Psoas muscle (tissue), 8 donors: ENCODE measurements at places on chromosomes 5 and 9. TPM values are rescaled to one million over a fixed set of nuclear protein-coding genes. Genes with fewer than 3 reads are reported as not detected.

The KIF12 gene
- polyA plus RNA-seq = 0.03 TPM

The KCNT1 gene
- polyA plus RNA-seq = 1.1 TPM

The RNF14 gene
- 44.1 TPM for polyA plus RNA-seq

The TAF9 gene
- polyA plus RNA-seq = 92.9 TPM

The KIF24 gene
- 0.57 TPM for polyA plus RNA-seq

The C9orf153 gene
- polyA plus RNA-seq = 0.04 TPM

The KIF20A gene
- 0.01 TPM for polyA plus RNA-seq

DNA sequence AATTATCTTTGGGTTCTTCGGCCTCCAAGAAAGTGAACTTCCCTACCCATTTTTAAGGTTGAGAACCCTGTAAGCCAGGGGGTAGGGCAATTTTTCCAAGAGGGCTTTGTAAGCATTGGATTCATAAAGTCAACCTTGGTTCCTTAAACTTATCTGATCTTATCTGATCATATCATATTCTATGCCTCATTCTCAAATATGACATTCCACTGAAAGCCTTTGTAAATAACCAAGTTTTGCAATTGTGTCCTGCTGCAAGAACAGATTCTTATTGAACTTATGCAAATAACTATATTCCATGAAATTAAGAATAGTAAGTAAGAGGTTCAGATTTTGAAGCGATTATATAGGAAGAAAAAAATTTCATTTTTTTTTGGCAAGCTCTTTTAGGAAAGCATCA, 649.5 kb downstream of the LRRC70 start:
- DNase-seq = no peak

- no peak for DNase-seq
These were observed 68.0 kb upstream of the CLINT1 start for GRCh38 chr5:157926977-157927376.

DNA sequence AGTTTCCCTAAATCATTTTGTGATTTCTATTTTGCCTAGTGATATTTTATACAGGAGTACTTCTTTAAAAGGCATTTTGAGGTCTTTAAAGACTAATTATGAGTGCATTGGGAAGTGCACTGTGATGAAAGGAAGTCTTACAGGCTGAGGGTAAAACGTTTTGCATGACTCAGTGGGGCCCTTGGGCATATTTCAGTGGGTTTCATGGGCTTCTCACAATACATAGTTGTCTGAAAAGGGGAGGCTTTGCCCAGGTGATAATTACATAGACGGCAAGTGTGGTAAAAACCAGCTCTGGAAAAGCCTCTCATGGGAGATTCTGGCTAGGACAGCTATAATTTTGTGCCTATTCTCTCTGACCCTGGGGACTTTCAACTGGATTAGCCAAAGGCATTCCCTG, 387.2 kb downstream of the ARHGEF28 start:
- no peak for DNase-seq

GRCh38 chr5:99089822-99090549, 161.2 kb upstream of the CHD1 start:
- no peak for DNase-seq

GRCh38 chr9:6383551-6384225, 29.3 kb upstream of the UHRF2 start:
- no peak for DNase-seq

DNA sequence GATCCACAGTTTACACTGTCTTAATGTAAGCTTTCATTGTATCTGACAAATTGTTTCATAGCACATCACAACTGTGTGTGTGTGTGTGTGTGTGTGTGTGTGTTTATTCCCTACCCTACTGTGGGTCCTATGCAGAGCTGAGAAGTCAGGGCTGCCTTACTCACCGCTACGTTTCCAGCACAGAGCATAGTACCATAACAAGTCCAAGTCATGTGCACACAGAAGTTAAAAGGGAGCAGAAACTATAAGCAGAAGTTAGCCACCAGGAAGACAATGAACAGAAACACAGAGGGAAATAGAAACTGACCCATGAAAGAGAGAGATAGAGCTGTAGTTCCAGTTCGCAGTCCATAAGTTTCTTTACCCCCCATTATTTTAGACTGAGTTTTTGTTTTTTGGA, 38.2 kb upstream of the DMXL1 start:
- no peak for DNase-seq

DNA sequence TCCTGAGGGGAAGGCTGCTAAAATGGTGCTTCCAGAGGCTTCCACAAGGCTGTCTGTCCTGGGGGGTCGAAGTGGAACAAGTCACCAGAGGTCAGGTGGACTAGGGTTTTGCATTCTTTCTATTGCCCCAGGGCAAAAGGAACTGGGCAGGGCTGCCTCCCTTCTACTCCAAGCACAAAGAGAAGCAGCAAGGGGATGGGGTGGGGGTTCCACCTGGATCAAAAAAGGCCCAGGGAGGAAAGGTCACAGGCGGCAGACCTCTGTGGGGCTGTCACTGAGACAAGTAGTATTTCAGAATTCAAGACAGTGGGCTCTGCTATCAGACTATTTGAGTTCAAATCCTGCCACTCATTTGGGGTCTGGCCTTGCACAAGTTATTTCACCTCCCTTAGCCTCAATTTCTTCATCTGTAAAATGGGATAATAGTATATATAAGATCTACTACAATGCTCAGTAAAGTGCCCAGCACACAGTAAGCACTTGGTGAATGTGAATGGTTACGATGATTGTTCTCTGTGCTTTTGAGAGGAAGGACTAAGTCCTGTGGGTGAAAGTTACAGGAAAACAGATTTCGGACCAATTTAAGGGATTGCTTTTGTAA, 1.9 kb upstream of the ARSI start:
- DNase-seq = no peak

DNA sequence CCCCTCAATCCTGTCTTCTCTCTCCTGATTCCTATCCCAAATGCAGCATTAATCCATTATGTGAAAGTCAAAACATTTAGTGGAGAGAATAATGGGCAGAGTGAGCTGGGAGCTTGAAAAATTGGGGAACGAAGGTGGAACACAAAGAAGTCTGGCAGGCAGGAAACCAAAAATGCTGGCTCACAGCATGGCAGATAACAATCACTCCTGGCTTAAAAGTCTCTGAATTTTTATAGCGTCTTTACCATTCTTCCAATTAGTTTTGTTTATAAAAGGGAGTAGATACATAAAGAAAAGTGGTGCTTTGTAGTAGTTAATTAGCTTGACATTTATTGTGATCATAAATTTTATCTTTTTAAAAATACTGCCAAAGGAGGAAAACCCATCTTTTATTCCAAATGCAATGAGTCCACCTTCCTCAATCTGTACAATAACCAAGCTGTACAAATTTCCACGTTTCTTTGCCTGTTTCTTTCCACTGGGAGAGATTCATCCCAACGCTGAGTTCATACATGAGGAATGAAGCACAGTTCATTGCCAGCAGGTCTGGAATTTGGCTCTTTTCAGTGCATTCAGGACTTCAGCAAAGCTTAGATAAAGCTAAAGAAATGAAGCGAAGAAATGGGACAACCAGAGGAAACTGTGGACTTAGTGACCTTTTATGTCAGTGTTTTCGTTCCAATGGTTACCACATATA, 174.7 kb downstream of the HMHB1 start:
- DNase-seq = no peak

GRCh38 chr5:143352691-143353090, 50.8 kb downstream of the NR3C1 start:
- no peak for DNase-seq

GRCh38 chr9:135037521-135038250, 49.8 kb upstream of the OLFM1 start:
- no peak for DNase-seq

DNA sequence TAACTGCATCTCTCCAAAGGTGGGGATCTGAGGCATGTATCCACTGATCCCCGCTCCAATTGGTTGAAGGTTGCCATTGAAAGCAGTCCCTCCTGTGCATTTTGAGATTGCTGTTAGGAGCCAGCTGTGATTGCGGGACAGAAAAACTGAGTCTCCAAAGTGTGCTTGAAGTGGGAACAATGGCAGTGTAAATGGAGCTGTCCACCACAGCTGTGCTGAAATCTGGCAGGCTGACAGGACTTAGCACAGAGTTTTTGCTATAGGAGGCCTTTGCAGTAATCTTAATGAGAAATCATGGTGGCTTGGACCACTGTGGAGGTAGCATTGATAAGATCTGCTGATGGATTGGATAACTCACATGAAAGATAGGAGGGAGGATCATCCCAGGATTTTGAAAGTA, 3.3 kb downstream of the RNF20 start:
- DNase-seq = no peak

- no peak for DNase-seq
These were observed 154.8 kb downstream of the PAX5 start for GRCh38 chr9:36878986-36879982.

DNA sequence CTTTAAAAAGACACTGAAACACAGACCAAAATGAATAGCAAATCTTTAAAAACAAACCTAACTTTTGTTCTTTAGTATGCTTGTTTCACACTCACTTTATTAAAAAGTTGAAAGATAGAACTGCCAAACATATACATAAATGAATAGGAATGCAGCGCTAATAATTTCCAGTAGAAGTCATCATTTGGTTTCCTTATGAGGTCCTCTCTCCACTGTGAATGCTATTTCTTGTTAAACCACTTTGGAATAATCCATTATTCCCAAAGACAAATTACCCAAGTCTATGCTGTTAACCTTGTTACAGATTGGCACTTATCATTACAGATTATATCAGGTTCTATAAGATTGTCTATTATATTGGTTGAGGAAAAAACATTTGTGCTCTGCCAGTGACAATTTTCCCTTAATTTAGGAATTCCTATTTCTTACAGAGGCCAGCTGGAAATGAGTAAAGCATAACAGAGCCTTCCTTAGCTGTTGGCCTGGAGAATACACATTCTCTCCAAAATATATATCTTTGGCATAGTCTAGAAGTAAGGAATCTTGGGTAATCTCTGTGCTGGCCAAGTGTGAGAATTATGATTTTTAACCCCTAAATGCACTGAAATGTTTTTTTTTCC, 29.3 kb upstream of the MINAR2 start:
- no peak for DNase-seq

- no peak for DNase-seq
These were observed 320.2 kb upstream of the NREP start for GRCh38 chr5:112077180-112077579.

DNA sequence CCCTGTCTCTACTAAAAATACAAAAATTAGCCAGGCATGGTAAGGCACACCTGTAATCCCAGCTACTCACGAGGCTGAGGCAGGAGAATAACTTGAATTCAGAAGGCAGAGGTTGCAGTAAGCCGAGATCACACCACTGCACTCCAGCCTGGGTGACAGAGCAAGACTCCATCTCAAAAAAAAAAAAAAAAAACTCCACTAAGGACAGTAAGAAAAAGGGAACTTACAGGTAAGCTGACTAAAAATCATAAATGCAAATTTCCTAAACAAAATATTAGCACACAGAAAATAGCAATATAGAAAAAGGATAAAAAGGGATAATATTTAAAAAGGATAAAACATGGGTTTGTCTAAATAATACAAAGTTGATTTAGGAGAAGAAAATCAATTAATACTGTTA, 27.9 kb upstream of the HNRNPA0 start:
- DNase-seq = no peak

DNA sequence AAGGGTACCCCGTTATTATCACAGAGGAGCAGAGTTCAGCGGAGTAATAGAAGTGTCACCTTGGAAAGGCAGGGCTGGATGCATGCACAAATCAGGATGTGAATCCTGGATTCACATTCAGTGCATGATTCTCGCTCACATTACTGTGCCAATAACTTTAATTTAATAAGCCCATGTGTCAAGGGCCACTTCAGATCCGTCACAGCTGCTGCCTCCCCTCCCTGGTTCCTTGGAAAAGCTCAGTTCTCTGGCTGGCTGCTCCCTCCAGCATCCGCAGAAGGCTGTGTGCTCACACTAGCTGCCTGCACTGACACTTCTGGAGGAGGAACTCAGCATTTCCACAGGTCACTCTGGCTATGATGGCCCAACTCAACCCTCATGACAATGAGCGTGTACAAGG, 256.8 kb upstream of the ADAMTS16 start:
- DNase-seq = no peak
